ENCODE measurements at places on chromosomes 13 and 19.

GRCh38 chr13:111395511-111396393, 75.3 kb downstream of the TEX29 start:
- DNase-seq, result no peak

- no peak for DNase-seq
Measured at GRCh38 chr13:44819772-44820171, 169.5 kb downstream of the NUFIP1 start.

- no peak for DNase-seq
Measured at GRCh38 chr19:3491396-3492119, 8.3 kb upstream of the SMIM44 start.

GRCh38 chr19:9923440-9923839, 12.9 kb downstream of the OLFM2 start:
- no peak for DNase-seq

DNA sequence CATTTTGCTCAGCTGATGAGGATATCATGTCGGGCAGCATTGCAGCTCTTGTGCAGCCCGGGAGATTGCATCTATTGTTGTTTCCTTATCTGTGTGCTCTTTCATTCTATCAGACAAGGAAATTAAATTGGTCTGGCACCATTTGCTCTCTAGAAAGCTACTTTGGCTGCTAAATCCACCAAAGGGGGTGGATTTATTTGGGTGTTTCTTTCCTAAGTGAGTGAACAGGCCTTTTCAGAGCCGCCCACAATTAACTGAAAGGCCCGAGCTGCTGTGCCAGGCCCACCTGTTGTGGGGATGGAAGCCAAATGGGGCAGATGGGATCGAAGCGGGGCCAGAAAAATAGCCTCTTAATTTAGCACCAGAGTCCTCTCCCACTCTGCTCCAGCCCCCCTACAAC, 99.4 kb downstream of the DNAJC15 start:
- no peak for DNase-seq

GRCh38 chr13:86383151-86383550, 583.9 kb upstream of the SLITRK6 start:
- no peak for DNase-seq

DNA sequence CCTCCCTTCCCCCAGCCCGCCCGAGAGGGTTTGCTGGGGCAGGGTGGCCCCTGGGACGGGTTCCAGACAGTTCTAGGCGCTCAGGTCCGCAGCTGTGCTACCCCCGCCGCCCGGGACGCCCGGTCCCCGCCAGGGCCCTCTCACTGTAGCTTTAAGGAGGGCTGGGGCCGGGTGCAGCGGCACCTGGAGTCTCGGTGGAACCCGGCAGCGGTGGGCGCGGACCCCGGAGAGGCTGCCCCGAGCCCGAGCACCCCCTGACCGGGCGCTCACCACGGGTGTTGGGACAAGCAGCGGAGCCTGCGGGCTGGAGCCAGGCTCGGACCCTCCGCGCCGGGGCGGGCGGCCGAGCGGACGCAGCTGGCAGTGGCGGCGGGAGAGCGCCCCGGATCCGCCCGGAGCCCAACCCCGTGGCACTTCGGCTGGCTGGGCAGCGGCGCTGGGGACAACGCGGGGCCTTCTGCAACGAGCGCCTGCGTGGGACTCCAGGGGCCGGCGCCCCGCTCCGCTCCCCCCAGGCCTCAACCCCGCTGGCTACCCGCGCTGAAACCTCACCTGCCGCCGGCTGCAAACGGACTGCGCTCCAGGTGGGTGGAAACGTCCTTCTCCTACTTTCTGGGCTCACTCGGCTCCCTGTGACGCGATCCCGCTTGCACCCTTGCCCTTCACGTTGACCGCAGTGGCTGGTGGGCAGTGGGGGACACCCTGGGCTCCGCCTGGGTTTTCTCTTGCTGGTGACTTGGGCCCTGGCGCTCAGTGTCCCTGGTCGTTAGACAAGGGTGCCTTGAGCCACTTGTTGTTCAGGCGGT, 81.1 kb downstream of the ZNF429 start:
- no peak for DNase-seq

DNA sequence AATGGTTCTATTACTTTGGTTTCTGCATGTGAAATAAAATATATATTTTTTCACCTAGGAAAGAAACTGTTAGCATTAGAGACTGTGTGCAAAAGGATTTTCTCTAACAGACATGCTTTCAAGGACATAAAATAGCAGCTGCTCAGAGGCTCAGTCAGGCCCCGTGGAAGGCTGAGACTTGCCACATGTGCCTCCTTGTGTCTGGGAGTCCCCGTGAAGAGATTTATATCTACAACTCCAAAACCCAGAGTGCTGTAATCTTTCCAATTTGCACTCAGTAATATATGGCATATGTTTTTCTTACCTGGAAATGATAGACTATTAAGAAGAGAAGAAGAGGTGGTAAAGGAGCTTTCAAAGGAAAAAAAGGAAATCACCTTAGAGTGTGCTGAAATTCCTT, 371.6 kb upstream of the OBI1 start:
- no peak for DNase-seq

All from stimulated activated CD4-positive, alpha-beta T cell treated with anti-CD3 and anti-CD28 coated beads, Interleukin-4, amount 100 ng/mL, for 48 hours (primary cell).